ENCODE measurements at places on chromosomes 16 and 17.
A peak's percentile ranks its signal among the peaks of the same experiment; 100 is the strongest.

GRCh38 chr17:57350266-57350665, 93.9 kb downstream of the MSI2 start:
- DNase-seq = no peak

DNA sequence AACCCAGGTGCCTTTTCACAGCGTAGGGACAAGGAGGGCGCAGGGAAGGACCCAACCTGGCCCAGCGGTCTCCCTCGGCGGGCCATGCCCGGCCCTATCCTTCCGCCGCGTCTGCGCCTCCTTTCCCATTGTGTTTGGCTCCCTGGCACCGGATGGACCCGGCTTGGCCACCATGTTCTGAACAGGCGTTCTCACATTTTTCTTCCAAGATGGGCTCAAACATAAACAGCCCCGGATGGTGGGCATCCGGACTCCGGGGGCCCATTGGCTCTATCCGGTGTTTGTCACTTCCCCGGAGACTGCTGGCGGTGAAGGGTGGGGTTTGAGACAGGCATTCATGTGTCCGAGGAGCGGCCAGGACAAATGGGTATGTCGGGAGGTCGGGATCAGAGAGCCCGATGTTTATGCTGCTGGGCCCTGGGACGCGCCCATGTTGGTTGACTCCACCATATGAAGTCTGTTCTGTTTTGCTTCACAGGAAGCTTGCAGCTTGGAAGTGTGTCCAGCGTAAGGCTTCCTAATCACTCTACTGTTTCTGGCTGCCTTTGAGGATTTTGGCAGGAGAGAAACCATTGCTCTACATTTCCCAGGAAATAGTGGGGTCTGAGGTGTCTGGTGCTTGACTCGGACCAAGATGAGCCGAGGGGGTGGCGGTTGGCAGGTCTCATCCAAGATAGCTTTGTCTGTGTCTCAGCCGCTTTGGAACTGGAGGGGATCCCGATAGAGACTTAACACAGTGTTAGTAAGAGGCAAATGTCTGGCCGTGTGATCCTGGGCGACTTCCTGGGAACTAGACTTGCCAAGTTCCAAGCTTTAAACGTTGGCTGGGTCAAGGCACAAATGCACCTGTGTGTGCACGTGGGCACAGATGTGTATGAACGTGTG, 188.3 kb downstream of the IRF8 start:
- DNase-seq = no peak

DNA sequence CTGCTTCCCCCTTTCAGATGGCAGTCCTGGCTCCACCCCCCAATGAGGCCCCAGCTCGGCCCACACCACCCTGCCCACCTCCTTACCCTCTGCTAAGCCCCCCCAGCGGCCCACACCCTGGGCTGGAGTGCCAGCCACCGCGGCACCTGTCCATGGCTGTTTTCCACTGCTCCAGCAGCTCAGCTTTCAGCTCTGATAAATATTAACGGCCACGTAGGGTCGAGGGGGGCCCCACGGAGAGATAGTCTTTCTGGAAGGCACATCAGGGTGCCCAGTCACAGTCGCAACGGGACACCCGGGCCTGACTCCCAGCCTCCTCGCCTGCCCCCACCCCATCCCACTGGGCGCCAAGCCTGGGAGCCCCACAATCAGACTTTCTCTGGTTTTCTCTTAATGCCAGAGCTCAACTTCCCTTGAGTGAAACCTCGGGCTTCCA, 46.5 kb upstream of the CIBAR2 start:
- DNase-seq = no peak

DNA sequence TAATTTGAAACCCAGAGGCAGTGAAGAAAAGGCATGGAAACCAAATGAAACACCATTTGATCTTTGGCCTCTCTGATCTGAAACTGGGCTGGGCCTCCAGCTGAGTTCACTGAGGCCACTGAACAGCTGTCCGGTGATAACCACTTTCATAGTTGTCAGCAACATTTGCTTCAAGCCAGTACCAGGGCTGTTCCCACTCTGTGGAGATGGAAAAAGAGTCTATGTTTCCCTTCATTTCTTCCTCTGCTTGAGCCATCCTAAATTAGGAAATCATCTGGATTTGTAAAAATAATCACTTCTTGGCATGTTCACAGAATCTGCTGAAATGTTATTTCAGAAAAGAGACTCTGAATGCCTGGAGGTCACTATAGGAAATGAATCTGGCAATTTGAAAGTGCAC, 119.3 kb downstream of the STX8 start:
- no peak for DNase-seq

DNA sequence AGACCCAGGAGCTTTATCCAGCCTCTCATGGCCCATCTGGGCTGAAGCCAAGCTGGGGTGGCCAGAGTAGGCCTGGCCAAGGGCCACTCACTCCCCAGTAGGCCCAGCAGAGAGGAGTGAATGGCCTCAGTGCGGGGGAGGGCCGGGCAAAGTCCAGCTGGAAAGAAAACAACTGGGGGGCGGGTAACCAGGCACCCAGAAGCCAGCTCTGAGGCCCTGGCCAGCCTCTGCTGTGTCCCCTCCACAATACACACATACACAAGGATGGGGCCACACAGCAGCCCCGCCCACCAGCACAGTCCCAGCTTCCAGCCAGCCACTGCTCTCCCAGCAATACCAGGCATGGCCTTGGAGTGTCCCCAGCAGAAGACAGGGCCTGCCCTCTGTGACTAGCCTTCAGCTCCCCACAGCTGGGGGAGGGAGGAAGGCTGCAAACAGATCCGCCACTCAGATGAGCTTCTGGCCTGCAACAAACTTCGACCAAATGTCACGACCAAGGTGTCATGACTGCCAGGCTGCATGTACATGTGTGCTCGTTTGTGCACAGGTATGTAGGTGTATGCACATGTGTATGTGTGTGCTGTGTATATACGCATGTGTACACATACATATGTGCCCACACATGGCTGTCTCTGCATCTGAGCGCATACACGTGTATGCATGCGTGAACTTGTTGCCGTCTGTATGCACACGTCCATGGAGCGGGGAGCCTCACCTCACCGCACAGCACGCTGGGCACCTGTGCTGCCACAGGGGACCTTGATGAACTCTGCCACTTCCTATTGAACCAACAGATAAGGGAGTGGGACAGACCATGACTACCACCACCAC, 5.0 kb downstream of the CARHSP1 start:
- DNase-seq = no peak

- DNase-seq = no peak
Observed at GRCh38 chr17:38536661-38537060, 69.1 kb downstream of the SRCIN1 start.

DNA sequence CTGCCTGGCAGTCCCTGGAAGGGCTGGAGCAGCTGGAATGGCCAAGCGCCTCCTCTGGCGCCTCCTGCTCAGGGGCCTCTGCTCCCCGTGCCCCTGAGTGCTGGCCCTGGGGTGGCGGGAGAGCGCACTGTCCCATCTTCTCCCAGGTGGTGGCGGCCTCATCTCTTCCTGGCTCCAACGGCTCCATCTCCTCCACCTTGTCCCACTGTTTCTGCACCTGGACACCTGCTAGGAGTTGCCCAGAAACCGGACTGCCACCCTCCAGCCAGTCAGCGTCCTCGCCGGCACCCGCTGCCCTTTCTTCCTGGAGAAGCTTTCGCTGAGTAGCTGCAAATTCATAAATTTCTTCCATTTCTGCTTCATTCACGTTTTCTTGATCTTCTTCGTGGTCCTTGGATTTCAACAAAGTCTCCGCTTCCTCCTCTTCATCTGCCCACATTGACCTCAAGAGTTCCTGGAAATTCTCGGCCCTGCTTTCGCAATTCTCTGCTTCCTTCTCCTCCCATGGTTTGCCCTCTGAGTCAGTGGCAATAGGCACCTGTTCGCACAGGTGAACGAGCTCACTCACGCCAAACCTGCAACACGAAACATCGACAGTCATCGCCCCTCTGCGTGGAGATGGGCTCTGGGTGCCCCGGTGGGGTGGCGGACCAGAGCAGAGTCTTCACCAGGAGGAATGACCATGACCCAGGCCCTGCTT, 13.7 kb upstream of the NLRC3 start:
- DNase-seq = no peak

DNA sequence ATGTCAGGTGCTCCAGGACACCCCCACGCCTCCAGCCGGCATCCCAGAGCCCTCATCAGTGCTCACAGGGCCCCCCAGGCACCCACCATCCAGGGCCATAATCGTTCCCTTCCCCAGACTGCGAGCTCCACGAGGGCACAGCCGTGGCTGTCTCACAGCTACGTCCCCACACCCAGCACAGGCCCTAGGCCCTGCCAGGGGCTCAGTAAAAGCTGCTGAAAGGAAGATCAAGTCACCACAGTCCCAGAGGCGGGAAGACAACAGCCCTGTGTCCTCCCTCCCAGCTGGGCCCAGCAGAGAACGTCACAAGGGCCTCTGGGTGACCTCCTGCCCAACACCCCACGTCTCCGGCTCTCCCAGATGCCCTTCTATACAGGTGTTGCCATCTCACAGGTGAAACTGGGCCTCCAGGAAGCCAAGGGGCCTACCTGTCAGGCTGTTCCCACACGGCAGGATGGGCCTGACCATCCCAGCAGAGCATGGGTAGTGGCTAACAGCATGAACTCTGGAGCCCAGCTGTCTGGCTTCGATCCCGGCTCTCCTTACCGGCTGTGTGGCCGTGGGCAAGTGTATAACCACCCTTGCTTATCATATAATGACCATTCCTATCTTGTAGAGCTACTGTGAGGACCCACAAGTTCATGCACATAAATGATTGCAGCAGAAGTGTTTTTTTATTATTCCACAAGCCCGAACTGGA, 17.9 kb downstream of the ARL2BP start:
- no peak for DNase-seq

DNA sequence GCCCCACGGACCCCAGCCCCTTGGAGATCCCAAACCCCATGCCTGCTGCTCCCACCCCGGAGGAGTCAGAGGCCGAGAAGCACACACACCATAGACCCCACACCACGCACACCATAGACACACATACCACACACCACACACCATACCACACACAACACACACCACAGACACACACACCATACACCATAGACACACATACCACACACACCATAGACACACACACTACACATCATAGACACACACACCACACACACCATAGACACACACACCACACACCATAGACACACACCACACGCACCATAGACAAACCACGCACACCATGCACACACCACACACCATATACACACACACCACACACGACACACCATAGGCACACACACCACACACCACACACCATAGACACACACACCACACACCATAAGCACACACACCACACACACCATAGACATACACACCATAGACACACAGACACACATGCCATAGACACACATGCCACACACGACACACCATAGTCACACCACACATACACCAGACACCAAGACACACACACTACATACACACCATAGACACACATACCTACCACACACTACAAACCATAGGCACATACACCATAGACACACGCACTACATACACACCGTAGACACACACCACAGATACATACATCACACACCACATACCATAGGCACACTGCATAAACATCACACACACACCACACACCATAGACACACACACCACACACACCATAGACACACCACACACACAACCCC, 11.3 kb downstream of the TBC1D16 start:
- DNase-seq = no peak

- no peak for DNase-seq
Observed at GRCh38 chr16:85627089-85627488, 14.0 kb downstream of the GSE1 start.

DNA sequence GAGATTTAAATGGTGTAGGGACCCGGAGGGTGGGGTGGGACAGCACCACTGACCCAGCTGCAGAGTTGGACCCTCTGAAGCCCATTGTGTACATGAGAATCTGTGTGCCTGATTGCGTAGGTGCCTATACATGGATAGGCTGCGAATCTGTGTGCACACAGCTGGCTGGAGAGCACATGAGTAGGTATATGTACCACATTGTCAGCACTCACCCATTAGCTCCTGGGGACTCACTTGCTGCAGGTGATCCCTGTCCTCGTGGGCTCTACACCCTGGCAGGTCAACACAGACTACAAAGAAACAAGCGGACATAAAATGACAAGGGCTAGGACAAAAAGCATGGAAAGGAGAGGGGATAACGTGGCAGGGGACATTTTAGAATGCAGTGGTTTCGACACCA, 11.3 kb upstream of the CETP start:
- no peak for DNase-seq

DNA sequence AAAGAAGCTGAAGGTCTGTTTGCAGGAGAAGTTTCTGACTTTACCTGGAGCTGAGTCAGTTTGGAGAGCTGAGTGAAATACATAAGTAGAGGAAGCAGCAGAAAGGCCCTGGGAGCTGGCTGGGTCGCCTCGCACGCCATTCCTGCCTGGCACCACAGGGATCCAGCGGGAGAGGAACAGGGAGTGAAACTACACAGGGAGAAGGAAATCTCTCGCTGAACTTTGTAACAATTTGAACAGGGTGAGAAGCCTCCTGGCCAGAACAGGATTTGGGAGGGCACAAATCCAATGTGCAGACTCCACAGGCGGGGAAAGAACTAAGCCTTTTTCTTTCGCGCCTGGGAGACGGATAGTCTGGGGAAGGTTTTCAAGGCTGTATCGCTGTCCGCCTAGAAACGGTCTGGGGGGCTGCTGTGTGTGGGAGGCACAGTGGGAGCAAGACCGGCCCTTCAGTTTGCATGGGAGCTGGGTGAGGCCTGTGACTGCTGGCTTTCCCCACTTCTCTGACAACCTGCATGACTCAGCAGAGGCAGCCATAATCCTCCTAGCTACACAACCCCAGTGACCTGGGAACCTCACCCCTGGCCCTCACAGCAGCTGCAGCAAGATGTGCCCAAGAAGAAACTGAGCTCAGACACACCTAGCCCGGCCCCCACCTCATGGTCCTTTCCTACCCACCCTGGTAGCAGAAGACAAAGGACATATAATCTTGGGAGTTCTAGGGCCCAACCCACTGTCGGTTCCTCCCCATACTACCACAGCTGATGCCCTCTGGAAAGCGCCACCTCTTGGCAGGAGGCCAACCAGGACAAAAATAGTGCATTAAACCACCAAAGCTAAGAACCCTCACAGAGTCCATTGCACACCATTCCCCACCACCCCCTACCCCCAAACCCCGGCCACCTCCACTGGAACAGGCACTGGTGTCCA, 778.6 kb downstream of the KCNJ2 start:
- DNase-seq = no peak

DNA sequence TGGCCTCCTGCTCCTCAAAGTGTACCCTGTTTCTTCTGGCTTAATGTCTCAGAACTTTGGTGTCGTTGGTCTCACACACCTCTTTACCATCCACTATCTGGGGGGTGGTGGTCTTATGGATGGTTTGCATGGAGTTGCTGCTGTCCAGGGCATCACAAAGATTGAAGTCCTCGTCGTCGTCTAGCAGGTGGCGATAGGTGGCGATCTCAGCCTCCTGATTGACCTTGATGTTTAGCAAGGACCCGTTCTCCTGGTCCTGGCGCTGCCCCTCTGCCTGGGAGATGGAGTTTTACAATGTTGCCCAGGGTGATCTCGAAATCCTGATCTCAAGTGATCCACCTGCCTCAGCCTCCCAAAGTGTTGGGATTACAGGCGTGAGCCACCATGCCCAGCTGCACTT, 31.1 kb upstream of the HELZ start:
- no peak for DNase-seq

- no peak for DNase-seq
Observed at GRCh38 chr17:77498091-77498741, 357.4 kb downstream of the SEC14L1 start.

- peak; percentile 32 for DNase-seq
Observed at GRCh38 chr17:75764711-75765421, at the start of gene GALK1. Gene GALK1 (minus strand): TSS chr17:75765192. CDS start chr17:75765136, 56 bp downstream.

- no peak for DNase-seq
Observed at GRCh38 chr16:89293276-89294143, 76.0 kb downstream of the ZNF778 start.

Data from stimulated activated CD8-positive, alpha-beta memory T cell treated with anti-CD3 and anti-CD28 coated beads, Interleukin-15, amount 100 ng/mL, for 1 hour (primary cell).